ENCODE measurements at places on chromosomes 2 and 18. TPM values are rescaled to one million over a fixed set of nuclear protein-coding genes. Genes with fewer than 3 reads are reported as not detected.

Gene ATRAID
- 89.9 TPM for total RNA-seq

GRCh38 chr2:169361706-169362117 lies 622 bp downstream of the LRP2 start:
- H3K4me1 ChIP-seq: peaks cover 29% of the 10 kb centered on the region
- peak overlapping the region; percentile 7 for H3K27ac ChIP-seq
- H3K36me3 ChIP-seq: peaks cover 9% of the 10 kb centered on the region
- H3K4me3 ChIP-seq: peak overlapping the region; percentile 45

- no peaks in the 10 kb centered on the region for H3K4me1 ChIP-seq
- no peak overlapping the region for H3K4me3 ChIP-seq
- no peaks in the 10 kb centered on the region for H3K27me3 ChIP-seq
- H3K27ac ChIP-seq: no peak overlapping the region
- no peaks in the 10 kb centered on the region for H3K36me3 ChIP-seq
- DNase-seq: no peak
Observed at GRCh38 chr2:146451972-146452371, 1392.9 kb upstream of the ACVR2A start.

Gene AQP12B
- not detected for total RNA-seq

Gene FAM237A
- not detected for total RNA-seq

DNA sequence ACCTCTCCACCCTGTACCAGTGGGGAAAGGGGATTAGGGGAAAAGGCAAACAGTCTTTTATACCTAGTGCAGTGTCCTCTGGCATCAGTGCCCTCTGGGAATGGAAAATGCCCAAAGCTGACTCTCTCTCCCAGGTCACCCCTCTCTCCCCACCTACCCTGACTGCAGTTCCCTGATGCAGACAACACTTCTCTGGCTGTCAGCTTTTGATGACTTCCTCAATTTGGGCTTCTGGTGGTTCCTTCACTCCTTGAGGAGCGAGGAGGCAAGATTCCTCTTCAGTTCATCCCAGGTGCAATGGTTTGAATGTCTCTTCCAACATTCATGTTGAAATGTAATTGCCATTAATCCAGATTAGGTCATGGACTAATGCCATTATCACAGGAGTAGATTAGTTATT lies 19.7 kb upstream of the PPM1B start:
- no peaks in the 10 kb centered on the region for H3K4me1 ChIP-seq
- no peak for DNase-seq
- H3K27me3 ChIP-seq: no peaks in the 10 kb centered on the region
- no peak overlapping the region for H3K4me3 ChIP-seq
- no peaks in the 10 kb centered on the region for H3K36me3 ChIP-seq

GRCh38 chr2:172564376-172564775 lies 8.5 kb downstream of the PDK1 start:
- DNase-seq: no peak
- no peak overlapping the region for H3K4me3 ChIP-seq
- H3K27me3 ChIP-seq: no peaks in the 10 kb centered on the region
- peaks cover 8% of the 10 kb centered on the region for H3K36me3 ChIP-seq
- no peak overlapping the region for H3K27ac ChIP-seq
- H3K4me1 ChIP-seq: no peaks in the 10 kb centered on the region

- H3K4me3 ChIP-seq: no peak overlapping the region
- H3K4me1 ChIP-seq: peaks cover 22% of the 10 kb centered on the region
- no peak for DNase-seq
- H3K27ac ChIP-seq: no peak overlapping the region
- no peaks in the 10 kb centered on the region for H3K27me3 ChIP-seq
Observed at GRCh38 chr2:61421611-61422010, 49.3 kb downstream of the USP34 start.

- DNase-seq: no peak
- no peaks in the 10 kb centered on the region for H3K4me1 ChIP-seq
- no peak overlapping the region for H3K4me3 ChIP-seq
- H3K27ac ChIP-seq: no peak overlapping the region
Observed at GRCh38 chr18:11739893-11740292, 50.8 kb downstream of the GNAL start.

Gene DNER
- total RNA-seq: 0.15 TPM

DNA sequence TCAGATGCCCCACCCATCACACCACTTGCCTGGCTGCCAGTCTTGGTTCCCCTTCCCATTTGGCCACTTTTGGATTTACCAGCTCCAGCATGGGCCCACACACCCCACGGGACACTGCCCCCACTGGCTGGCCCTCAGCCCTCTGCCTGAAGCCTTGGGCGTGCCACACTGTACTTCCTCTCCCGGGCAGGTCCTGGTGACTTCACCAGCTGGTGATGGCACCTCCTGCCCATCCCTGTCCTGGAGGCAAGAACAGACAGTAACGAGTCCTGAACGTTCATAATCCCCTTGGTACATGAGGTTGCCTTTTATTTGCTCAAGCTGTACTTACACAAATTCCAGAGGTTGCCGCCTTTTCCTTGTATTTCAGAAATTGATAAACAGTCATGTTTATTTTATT lies 81.1 kb downstream of the TMEM17 start:
- no peaks in the 10 kb centered on the region for H3K36me3 ChIP-seq
- DNase-seq: no peak
- no peak overlapping the region for H3K27ac ChIP-seq
- no peaks in the 10 kb centered on the region for H3K4me1 ChIP-seq

Gene SCN2A
- 1.5 TPM for total RNA-seq

Gene GMCL1
- 8.6 TPM for total RNA-seq

GRCh38 chr2:85114586-85115330 lies 18.4 kb upstream of the TCF7L1 start:
- no peak overlapping the region for H3K27ac ChIP-seq
- H3K4me3 ChIP-seq: no peak overlapping the region
- no peaks in the 10 kb centered on the region for H3K27me3 ChIP-seq

DNA sequence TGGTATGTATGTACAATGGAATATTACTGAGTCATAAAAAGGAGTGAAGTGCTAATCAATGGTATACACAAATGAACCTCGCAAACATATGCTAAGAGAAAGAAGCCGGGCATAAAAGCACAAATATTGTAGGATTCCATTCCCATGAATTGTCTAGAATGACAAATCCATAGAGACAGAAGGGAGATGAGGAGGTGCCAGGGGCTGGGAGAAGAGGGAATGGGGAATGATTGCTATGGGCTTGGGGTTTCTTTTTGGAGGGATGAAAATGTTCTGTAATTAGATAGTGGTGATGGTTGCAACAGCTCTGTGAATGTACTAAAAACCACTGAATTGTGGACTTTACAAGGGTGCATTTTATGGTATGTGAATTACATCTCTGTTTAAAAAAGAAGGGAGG lies 73.5 kb downstream of the GLI2 start:
- peaks cover 7% of the 10 kb centered on the region for H3K4me1 ChIP-seq
- no peaks in the 10 kb centered on the region for H3K36me3 ChIP-seq
- H3K27me3 ChIP-seq: peaks cover 5% of the 10 kb centered on the region
- no peak overlapping the region for H3K27ac ChIP-seq
- no peak overlapping the region for H3K4me3 ChIP-seq
- DNase-seq: no peak

Data from endothelial cell (in vitro differentiated cells).